Adrenal gland (tissue), 19 donors: ENCODE measurements at places on chromosomes 6 and 20.

DNA sequence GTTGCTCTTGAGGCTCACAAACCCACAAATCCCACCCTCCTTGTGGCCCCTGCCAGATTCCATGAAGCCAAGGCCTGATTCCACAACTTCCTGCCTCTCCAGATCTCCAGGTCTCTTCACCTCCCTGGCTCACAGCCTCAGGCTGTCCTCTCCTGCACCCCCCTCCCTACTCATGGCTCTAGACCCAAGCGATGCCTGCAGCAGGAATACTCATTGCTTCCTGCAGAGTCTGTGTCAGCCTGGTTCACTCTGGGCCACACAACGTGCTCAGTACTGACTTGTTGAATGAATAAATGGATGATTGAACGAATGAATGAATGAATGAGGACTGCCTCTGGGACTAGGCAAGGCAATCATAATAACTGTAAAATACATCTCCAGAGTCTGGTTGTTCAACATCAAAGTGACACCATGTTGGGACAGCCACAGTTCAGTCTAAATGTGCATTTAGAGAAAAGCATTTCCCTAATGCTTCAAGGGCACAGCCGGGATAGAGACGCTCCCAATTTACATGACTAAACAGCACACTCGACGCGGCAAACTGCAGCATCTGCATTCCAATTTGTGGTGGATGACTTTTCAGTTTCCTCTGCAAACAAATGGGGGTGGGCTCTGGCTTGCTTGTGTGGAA lies 139.9 kb downstream of the GRM4 start:
- H3K27me3 ChIP-seq, result no peaks in the 10 kb centered on the region
- no peak overlapping the region for H3K4me3 ChIP-seq
- no peaks in the 10 kb centered on the region for H3K36me3 ChIP-seq
- H3K27ac ChIP-seq, result no peak overlapping the region

DNA sequence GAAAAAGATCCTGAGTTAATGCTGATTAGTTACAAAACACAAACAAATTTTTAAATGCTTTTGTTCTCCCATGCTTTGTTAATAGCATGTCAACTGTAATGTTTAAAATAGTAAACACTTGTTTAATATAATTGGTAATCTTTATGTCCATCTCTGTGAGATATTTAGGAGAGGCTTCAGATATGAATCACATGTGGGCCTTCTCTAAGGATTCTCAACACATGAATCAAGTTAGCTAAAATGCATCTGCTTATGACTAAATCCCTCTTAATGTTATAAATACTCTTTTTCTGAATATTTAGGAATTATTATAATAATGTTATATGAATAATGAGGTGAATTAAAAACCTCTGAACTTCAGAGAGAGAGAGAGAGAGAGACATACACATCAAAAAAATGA lies 345.9 kb upstream of the MANEA start:
- H3K27me3 ChIP-seq, result no peaks in the 10 kb centered on the region
- DNase-seq, result no peak
- no peaks in the 10 kb centered on the region for H3K36me3 ChIP-seq
- H3K4me3 ChIP-seq, result no peak overlapping the region
- no peak overlapping the region for H3K27ac ChIP-seq
- no peaks in the 10 kb centered on the region for H3K4me1 ChIP-seq

GRCh38 chr6:38152620-38153019 lies 333.1 kb downstream of the ZFAND3 start:
- H3K4me3 ChIP-seq, result no peak overlapping the region
- DNase-seq, result no peak
- no peaks in the 10 kb centered on the region for H3K4me1 ChIP-seq
- H3K27me3 ChIP-seq, result no peaks in the 10 kb centered on the region

DNA sequence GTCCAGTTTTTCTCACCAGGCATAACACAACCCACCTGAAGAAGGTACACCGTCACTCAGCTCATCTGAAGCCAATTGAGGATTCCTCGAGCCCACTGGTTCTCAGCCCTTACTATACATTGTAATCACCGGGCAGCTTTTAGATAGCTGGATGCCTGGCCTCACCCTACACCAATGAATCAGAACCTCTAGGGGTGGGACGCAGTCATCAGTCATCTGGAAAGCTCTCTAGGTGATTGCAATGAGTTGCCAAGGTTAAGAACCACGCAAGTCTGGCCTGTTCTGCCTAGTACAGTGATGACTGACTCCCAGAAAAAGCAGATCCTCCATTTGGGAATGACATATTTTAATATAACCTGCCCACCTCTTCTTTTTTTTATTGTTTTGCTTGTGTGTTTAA lies 41.1 kb downstream of the MC3R start:
- no peak overlapping the region for H3K27ac ChIP-seq
- H3K36me3 ChIP-seq, result no peaks in the 10 kb centered on the region
- H3K4me3 ChIP-seq, result no peak overlapping the region
- no peaks in the 10 kb centered on the region for H3K27me3 ChIP-seq
- H3K4me1 ChIP-seq, result no peaks in the 10 kb centered on the region
- DNase-seq, result peak; percentile 42

- H3K27ac ChIP-seq, result peak overlapping the region; percentile 88
- no peaks in the 10 kb centered on the region for H3K36me3 ChIP-seq
- H3K4me3 ChIP-seq, result no peak overlapping the region
- DNase-seq, result peak; percentile 76
- H3K4me1 ChIP-seq, result peaks cover 31% of the 10 kb centered on the region
- no peaks in the 10 kb centered on the region for H3K27me3 ChIP-seq
Observed at GRCh38 chr6:149895833-149896271, 2.1 kb downstream of the RAET1E start.

DNA sequence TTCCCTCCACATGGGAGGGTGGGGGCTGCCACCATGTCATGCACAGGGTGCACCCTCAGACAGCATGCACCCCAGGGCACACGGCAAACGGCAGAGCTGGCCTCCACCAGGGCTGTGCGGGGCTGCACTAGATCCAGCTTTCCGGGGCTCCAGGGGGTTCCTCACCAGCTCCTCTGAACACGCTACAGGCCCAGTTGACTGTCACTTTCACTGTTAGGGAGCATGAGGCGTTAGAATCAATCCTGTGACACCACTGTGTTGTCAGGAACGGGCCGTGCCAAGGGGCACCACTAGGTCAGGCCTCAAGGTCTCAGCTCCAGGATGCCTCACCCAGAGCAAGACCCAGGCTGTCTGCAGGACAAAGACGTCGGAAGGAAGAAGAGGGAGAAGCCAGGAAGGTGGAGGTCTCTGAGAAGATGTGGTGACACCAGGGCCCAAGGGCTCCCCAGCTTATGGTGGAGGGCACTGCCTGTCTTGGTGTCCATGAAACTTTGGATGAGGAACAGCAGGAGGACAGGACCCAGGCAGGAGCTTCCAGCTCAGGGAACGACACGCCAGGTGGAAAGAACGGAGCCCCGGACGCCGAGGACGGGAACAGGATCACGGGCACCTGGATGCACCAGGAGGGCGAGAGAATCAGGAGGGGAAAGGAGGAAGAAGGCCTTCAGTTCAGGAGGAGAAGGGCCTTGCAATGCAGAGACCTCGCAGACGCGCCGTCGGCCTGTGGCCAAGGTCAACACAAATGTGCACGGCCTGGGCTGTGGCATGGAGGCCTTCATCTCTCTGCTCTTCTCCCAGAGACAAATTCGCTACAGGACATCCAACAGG lies 49.5 kb downstream of the YTHDF1 start:
- DNase-seq, result no peak
- no peak overlapping the region for H3K27ac ChIP-seq
- peaks cover 7% of the 10 kb centered on the region for H3K27me3 ChIP-seq
- H3K4me3 ChIP-seq, result no peak overlapping the region
- no peaks in the 10 kb centered on the region for H3K4me1 ChIP-seq

GRCh38 chr6:25659633-25660368 lies 7.8 kb downstream of the SCGN start:
- no peak for DNase-seq
- peaks cover 6% of the 10 kb centered on the region for H3K4me1 ChIP-seq
- H3K36me3 ChIP-seq, result no peaks in the 10 kb centered on the region
- no peak overlapping the region for H3K27ac ChIP-seq

DNA sequence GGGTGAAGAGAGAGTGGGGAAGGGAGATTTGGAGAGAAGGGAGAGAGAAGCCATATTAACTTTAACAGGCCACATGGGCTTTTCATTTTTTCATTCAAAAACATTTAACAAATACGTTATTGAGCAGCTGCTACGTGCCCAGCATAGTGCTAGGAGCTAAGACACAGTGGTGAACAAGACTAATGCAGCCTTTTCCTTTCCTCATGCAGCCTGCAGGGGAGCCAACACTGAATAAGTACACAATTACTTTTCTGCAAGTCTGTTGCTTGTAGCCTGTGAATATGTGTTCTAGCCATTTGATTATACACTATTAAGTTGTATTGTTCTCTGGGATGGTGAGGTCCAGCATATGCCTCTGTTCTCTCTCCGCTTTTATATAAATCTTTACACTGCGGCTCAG lies 1.9 kb upstream of the BLOC1S5 start:
- H3K27ac ChIP-seq, result no peak overlapping the region
- H3K4me3 ChIP-seq, result no peak overlapping the region
- no peaks in the 10 kb centered on the region for H3K36me3 ChIP-seq

- H3K27ac ChIP-seq, result peak overlapping the region; percentile 25
- no peaks in the 10 kb centered on the region for H3K27me3 ChIP-seq
- H3K4me1 ChIP-seq, result peaks cover 5% of the 10 kb centered on the region
- peak; percentile 71 for DNase-seq
- H3K4me3 ChIP-seq, result peak overlapping the region; percentile 99
Observed at GRCh38 chr6:138692978-138693909, 80.3 kb upstream of the CCDC28A start.

GRCh38 chr20:39630215-39630908 lies 668.2 kb downstream of the DHX35 start:
- H3K27me3 ChIP-seq, result no peaks in the 10 kb centered on the region
- DNase-seq, result no peak
- no peaks in the 10 kb centered on the region for H3K4me1 ChIP-seq
- no peak overlapping the region for H3K27ac ChIP-seq
- H3K36me3 ChIP-seq, result no peaks in the 10 kb centered on the region
- no peak overlapping the region for H3K4me3 ChIP-seq

DNA sequence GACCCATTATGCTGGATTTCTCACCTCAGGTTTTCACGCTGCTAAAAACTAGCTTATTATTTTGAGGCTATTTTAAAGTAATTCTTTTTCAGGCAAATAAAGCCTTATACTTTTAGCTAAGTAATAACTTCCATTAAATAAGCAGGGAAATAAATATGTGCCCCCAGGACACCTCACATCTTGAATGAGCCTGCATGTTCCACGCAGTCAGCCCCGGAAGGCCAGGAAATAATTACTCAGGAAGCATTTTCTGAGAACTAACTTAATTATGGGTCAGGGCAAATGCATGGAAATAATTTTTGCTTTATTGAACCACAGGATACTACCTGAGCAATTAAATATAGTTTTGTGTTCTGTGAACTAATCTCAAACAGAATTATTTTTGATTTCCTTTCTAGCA lies 41.1 kb downstream of the STX7 start:
- H3K36me3 ChIP-seq, result no peaks in the 10 kb centered on the region
- no peaks in the 10 kb centered on the region for H3K27me3 ChIP-seq
- H3K4me3 ChIP-seq, result no peak overlapping the region
- H3K4me1 ChIP-seq, result peaks cover 13% of the 10 kb centered on the region
- no peak overlapping the region for H3K27ac ChIP-seq

- H3K36me3 ChIP-seq, result no peaks in the 10 kb centered on the region
- H3K27ac ChIP-seq, result no peak overlapping the region
- H3K4me1 ChIP-seq, result peaks cover 5% of the 10 kb centered on the region
- no peak for DNase-seq
- H3K4me3 ChIP-seq, result no peak overlapping the region
- no peaks in the 10 kb centered on the region for H3K27me3 ChIP-seq
Observed at GRCh38 chr6:136092897-136093296, 157.2 kb downstream of the MTFR2 start.

DNA sequence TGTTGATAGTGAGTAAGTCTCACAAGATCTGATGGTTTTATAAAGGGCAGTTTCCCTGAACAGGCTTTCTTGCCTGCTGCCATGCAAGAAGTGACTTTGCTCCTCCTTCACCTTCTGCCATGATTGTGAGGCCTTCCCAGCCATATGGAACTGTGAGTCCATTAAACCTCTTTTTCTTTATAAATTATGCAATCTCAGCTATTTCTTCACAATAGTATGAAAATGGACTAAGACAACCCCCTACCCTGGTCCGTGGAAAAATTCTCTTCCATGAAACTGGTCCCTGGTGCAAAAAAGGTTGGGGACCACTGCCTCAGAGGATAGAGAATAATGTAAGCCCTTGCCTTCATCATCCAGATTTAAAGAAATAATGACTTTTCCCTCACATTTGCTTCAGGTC lies 861.3 kb downstream of the QKI start:
- no peak overlapping the region for H3K4me3 ChIP-seq
- H3K36me3 ChIP-seq, result no peaks in the 10 kb centered on the region
- H3K27me3 ChIP-seq, result no peaks in the 10 kb centered on the region

DNA sequence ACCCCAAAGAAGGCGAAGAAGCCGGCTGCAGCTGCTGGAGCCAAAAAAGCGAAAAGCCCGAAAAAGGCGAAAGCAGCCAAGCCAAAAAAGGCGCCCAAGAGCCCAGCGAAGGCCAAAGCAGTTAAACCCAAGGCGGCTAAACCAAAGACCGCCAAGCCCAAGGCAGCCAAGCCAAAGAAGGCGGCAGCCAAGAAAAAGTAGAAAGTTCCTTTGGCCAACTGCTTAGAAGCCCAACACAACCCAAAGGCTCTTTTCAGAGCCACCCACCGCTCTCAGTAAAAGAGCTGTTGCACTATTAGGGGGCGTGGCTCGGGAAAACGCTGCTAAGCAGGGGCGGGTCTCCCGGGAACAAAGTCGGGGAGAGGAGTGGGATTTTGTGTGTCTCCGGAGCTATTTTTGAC lies 69.6 kb downstream of the HFE start:
- DNase-seq, result no peak
- no peaks in the 10 kb centered on the region for H3K27me3 ChIP-seq
- H3K4me1 ChIP-seq, result peaks cover 13% of the 10 kb centered on the region
- peak overlapping the region; percentile 79 for H3K4me3 ChIP-seq
- H3K27ac ChIP-seq, result peak overlapping the region; percentile 94

GRCh38 chr6:116106146-116106545 lies 5.5 kb downstream of the NT5DC1 start:
- H3K4me3 ChIP-seq, result no peak overlapping the region
- no peak for DNase-seq
- H3K27me3 ChIP-seq, result no peaks in the 10 kb centered on the region
- peaks cover 27% of the 10 kb centered on the region for H3K36me3 ChIP-seq

DNA sequence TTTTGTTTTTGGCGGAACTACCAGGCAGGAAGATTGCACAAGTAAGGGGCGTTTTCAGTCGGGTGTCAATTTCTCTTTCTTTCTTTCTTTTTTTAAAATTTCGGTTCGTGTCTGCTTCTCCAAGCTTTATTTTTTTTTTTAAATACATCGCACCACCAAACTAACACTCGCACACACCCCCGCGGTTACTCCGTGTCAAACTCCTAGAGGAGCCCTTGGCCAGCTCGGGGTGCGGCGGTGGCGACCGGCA lies 338 bp downstream of the UTRN start:
- H3K36me3 ChIP-seq, result no peaks in the 10 kb centered on the region
- H3K27me3 ChIP-seq, result no peaks in the 10 kb centered on the region
- peak overlapping the region; percentile 90 for H3K4me3 ChIP-seq
- H3K4me1 ChIP-seq, result peaks cover 6% of the 10 kb centered on the region
- DNase-seq, result no peak

- H3K4me3 ChIP-seq, result no peak overlapping the region
- no peak overlapping the region for H3K27ac ChIP-seq
- DNase-seq, result no peak
- H3K36me3 ChIP-seq, result peaks cover 46% of the 10 kb centered on the region
- H3K27me3 ChIP-seq, result no peaks in the 10 kb centered on the region
- H3K4me1 ChIP-seq, result peaks cover 11% of the 10 kb centered on the region
Observed at GRCh38 chr20:2866236-2866635, 7.0 kb upstream of the PTPRA start.

GRCh38 chr20:62430311-62430853 lies 3.0 kb upstream of the RBBP8NL start:
- H3K4me1 ChIP-seq, result no peaks in the 10 kb centered on the region
- H3K36me3 ChIP-seq, result no peaks in the 10 kb centered on the region
- H3K4me3 ChIP-seq, result no peak overlapping the region
- no peaks in the 10 kb centered on the region for H3K27me3 ChIP-seq
- DNase-seq, result no peak
- no peak overlapping the region for H3K27ac ChIP-seq
